ENCODE measurements at places on chromosomes 2 and 18.
A peak's percentile ranks its signal among the peaks of the same experiment; 100 is the strongest.

DNA sequence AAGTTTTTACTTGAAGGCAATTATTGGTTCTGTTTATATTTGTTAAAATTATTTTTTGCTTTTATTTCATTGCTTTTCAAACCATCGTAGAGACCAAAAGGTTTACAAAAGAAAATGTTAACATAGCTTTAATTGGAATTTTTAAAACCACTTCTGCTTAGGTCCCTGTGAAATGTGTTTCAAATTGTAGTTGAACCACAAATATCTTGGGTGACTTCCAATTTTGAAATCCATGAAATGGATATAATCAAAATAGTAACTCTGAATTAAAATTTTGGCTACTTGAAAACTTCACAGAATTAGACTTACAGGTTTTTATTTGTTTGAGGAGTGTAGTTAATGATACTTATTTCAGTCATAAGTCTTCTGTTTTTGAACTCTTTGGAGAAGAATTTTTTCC lies 3.1 kb upstream of the SPAG16 start:
- DNase-seq, result no peak

GRCh38 chr2:238060096-238060541 lies 682 bp upstream of the SCLY start:
- no peak for DNase-seq

GRCh38 chr18:32677578-32677977 lies 95.2 kb downstream of the KLHL14 start:
- DNase-seq, result no peak

- no peak for DNase-seq
Measured at GRCh38 chr2:208334230-208334629, 68.2 kb downstream of the PIKFYVE start.

- no peak for DNase-seq
Measured at GRCh38 chr18:58495634-58496033, 133.3 kb downstream of the ALPK2 start.

DNA sequence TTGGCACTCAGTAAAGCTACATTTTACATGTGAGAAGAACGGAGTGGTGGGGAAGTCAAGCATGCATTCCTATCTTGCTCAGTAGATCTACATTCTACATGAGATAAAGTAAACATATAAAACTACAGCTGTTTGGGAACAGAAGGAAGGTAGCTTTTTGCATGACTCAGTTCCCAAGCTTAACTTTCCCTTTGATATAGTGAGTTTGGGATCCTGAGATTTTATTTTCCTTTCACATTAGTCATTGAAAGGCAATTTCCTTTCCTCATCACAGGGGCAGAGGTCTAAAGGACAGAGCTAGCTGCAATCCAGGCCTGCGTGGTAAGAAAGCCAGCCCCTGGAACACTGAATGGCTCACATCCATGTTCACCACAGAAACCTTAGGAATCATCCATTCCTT lies 257.2 kb downstream of the SRBD1 start:
- no peak for DNase-seq

- DNase-seq, result no peak
Measured at GRCh38 chr2:173126819-173127218, 51.2 kb downstream of the MAP3K20 start.

- DNase-seq, result no peak
Measured at GRCh38 chr2:27222407-27222806, 5.2 kb downstream of the CAD start.

GRCh38 chr2:237564526-237565131 lies 1.7 kb upstream of the PRLH start:
- DNase-seq, result no peak

GRCh38 chr18:31680831-31681568 lies 3.4 kb downstream of the B4GALT6 start:
- no peak for DNase-seq

- DNase-seq, result no peak
Measured at GRCh38 chr2:61196671-61197070, 34.7 kb downstream of the C2orf74 start.

- DNase-seq, result no peak
Measured at GRCh38 chr18:25921677-25922421, 168.6 kb downstream of the SS18 start.

GRCh38 chr18:79631761-79632446 lies 47.7 kb upstream of the CTDP1 start:
- DNase-seq, result no peak

GRCh38 chr2:10935953-10936942 lies 24.5 kb downstream of the KCNF1 start:
- no peak for DNase-seq

- DNase-seq, result no peak
Measured at GRCh38 chr18:68555879-68556301, 159.0 kb downstream of the TMX3 start.

- no peak for DNase-seq
Measured at GRCh38 chr2:235670974-235671787, 177.3 kb downstream of the AGAP1 start.

GRCh38 chr2:134142341-134142738 lies 111.5 kb upstream of the MGAT5 start:
- no peak for DNase-seq

- peak; percentile 15 for DNase-seq
Measured at GRCh38 chr2:64644458-64645382, 9.0 kb downstream of the SERTAD2 start.

DNA sequence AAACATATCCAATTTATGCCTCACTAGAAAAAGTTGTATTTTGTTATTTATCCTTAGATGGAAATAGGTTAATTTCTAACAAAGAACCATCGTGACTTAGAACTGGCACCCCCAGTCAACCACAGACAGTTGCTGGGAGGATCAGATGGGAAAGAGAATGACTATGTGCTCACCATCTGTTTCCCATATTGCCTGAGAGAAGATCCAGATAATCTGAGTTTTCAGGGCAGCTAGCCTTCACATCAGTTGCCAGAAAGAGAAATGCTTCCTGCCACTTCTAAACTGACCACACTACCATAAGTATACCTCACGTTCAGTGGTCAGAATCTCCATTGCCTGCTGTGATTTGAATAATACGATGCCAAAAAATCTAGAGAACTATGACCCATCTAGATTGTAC lies 28.4 kb upstream of the NEB start:
- no peak for DNase-seq

DNA sequence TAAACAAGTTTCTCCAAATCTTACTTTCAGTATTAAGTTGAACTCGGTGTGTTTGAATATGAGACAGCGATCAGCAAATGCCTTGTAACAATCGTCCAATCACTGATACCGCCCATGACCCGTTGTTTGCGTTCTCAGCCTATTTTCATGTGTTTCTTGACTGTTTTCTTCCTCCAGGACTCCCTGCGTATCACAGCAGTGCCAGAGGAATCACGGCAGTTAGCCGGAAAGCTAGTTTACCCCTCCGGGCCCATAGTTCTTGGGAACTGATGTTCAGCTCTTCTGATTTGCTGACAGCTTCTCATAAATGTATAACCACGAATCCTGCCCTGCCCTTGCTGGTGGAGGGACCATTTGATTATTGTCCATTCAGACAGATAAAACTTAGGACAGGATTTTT lies 42.2 kb upstream of the TPO start:
- DNase-seq, result no peak

GRCh38 chr2:1731447-1731962 lies 12.8 kb downstream of the PXDN start:
- DNase-seq, result no peak

DNA sequence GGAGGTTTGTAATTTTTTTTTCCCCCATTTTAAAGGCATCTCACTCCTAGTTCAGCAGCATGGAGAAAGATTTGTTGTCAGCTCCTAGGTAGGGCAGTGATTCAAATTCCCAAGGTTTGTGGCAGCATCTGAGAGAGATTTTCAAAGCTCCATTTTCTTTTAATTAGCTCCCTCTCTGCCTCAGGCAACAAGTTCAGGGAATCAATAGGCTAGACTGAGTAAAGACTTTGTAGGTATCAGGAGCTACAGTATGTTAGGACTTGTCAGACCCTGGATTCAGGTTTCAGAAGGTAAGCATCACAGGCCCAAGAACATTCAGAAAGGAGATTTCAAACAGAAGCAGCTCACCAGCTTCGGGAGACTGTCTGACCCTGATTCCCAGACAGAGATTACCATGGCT lies 273.3 kb upstream of the ERBB4 start:
- DNase-seq, result no peak

GRCh38 chr2:158750458-158751125 lies 44.5 kb upstream of the DAPL1 start:
- DNase-seq, result no peak

- no peak for DNase-seq
Measured at GRCh38 chr2:2739231-2739795, 408.2 kb upstream of the MYT1L start.

DNA sequence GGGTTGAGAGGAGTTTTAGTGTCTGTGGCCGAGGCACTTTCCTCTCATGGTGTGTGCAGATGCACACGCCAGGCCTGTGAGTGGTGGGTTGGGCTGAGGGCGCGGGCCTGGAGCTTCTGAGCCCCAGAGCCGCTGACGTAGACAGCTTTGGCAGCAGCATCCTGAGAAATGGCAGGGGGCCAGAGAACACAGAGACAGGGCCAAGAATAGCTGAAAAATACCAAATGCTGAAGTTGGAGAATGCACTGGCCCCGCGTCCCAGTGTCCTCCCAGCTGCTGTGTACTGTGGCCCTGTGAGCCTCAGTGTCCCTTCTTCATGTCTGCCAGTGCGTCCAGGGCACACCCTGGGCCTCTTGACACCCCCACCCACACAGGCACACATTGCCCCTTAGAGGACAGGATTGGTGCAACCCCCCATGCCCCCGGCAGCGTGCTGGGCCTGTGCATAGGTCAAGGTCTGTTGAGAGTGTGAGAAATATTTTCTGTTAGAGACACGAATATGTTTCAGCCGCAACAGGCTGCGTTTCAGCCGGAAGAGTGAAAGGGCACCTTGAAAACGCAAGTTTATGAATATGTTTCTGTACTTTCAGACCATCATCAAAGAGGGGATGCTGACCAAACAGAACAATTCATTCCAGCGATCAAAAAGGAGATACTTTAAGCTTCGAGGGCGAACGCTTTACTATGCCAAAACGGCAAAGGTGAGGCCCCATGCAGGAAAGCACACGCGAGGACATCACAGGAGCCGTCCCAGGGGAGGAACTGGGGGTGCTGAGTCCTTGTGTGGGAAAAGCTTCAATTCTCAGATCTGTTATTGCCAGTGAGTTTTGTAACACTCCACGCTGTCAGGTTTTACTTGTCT lies 33.6 kb downstream of the DGKD start:
- no peak for DNase-seq

DNA sequence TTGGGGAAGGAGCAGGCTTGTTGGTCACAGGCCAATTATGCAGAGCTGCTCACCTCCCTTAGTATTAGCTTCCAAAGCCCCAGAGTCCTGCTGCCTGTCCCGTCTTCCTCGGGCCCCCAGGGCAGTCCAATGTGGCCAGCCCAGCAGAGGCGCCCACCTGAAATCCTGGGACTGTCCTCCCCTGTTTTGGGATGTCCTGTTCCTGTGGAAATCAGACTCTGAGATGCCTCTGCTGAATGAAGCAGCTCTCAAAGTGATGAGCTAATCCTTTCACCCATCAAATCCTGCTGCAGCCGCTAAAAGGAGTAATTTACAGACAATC lies 105.3 kb downstream of the CABLES1 start:
- no peak for DNase-seq

DNA sequence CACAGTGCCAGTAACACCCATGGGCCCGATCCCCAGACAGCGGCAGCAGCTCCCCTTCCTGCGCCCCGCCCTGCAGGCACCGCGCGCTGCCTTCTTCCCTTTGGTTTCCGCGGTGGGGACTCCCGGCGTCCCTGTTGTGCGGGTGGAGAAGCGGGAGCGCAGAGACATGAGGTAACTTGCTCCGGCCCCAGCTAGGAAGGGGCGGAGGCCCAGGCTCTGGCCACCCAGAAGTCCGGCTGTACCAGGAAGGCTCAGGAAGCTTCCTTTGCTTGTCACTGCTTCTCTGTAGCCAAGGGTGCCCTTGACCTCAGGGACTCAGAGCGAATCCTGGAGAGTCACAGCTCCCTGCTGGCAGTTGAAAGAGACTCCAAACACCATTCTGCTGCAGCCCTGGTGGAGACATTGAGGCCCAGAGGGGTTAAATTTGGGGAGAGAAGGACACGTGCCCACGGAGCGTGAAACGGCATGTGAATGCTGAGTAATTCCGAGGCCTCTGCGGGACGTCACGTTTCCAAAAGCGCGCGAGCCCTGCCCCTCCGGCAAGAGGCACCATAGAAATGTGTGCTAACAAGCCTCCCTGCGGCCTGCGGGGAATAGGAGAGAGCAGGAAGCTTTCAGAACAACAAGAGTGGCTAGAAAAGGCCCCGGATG lies 6.7 kb upstream of the ADCY3 start:
- no peak for DNase-seq

- no peak for DNase-seq
Measured at GRCh38 chr2:68643011-68643873, at the start of gene PROKR1. Gene PROKR1, plus strand, starts transcription at chr2:68643579. Its CDS starts 2,243 bp downstream, at chr2:68645822.

DNA sequence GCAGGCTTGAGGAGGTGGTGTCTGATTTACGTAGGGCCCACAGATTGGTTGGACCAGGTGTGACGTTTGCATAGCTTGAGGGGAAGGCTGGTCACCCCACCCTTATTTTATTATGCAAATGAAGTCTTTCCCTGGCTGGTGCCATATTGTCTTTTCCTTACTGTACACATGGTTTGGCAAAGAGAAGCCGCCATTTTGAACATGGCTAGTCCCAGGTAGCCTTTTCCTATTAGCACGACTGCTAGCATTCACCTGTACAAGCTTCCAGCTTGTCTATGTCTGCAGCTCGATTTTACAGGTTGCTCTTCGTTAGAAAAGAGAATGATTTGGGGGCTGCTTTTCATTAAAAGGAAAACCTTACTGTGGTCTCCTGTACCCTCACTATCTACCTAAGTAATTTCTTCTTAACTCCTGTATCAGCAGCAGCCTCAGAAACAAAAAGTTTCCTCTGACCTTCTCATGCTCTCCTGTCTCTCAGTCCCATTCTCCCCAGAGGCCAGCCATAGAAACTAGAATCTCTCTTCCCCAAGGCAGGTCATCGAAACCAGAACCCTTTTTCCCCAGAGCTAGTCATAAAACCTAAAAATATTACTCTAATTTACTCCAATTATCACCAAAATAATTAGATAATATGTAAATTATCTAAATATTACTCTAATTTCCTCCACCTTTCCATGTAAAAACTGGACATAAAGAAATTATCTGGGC lies 151.8 kb downstream of the B3GNT2 start:
- DNase-seq, result no peak

- DNase-seq, result no peak
Measured at GRCh38 chr2:178700922-178701342, 106.3 kb downstream of the TTN start.

- no peak for DNase-seq
Measured at GRCh38 chr2:146317959-146318358, 1526.9 kb upstream of the ACVR2A start.
